ENCODE measurements at places on chromosomes 11 and 22.
A peak's percentile ranks its signal among the peaks of the same experiment; 100 is the strongest.

DNA sequence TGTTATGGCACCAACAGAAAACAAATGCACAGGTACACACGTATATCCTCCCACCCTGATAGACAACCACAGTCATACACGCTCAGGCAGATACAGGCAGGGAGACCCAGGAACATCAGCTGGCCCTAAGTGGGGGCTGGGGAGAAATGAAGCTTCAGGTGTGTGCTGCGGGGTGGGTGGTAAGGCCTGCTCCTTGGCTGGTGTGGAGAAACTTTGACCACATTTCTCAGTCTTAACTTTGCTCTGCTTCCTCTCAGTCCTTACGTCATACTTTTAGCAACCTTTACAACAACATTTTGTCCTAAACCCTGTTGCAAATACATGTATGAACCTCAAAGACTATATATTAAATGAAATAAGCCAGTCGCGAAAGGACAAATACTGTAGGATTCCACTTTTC is 6.7 kb upstream of the ANAPC15 start:
- no peak for DNase-seq

- DNase-seq, result no peak
Observed at GRCh38 chr22:45771711-45772110, 100.1 kb downstream of the ATXN10 start.

- DNase-seq, result no peak
Observed at GRCh38 chr11:27231530-27231929, 131.5 kb downstream of the CCDC34 start.

DNA sequence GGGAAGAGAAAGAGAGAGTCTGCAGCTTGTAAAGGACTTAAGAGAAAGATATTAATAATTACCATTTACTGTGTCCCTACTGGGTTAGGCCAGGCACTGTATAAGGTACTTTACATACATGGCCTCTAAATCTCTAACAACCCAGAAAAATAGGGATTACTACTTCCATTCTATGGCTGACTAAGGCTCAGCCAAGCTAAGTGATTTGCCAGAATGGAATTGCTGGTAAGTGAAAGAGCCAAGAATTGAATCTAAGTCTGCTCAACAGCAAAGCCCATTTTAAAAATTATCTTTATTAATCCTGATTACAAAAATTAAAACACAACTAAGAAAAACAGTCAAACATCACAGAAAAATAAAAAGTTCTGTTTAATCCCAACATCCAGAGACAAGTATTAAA is 21.4 kb downstream of the XRRA1 start:
- DNase-seq, result no peak

DNA sequence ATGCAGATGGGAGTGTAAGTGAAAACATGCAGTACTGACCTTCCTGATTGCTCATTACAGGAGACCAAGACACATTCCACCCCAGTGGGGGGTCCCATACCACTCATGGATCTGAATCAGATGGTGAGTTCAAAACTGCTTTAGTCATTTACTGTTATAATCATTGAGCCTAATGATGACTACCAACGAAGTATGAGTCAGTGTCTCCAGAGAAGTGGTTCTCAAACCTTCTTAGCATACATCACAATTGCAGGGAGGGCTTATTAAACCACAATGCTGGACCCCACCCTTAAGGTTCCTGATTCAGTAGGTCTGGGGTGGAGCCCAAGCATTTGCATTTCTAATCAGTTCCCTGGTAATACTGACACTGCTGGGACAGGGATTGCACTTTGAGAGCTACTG is 75.8 kb downstream of the CD44 start:
- no peak for DNase-seq

GRCh38 chr22:42022162-42022847 is 23.7 kb downstream of the WBP2NL start:
- DNase-seq, result peak; percentile 31
